ENCODE measurements at places on chromosomes 4 and X.
A peak's percentile ranks its signal among the peaks of the same experiment; 100 is the strongest.

- DNase-seq, result no peak
Measured at GRCh38 chr4:161573836-161574235, 590.0 kb downstream of the FSTL5 start.

GRCh38 chr4:146107587-146108240, 67.8 kb upstream of the LSM6 start:
- no peak for DNase-seq

DNA sequence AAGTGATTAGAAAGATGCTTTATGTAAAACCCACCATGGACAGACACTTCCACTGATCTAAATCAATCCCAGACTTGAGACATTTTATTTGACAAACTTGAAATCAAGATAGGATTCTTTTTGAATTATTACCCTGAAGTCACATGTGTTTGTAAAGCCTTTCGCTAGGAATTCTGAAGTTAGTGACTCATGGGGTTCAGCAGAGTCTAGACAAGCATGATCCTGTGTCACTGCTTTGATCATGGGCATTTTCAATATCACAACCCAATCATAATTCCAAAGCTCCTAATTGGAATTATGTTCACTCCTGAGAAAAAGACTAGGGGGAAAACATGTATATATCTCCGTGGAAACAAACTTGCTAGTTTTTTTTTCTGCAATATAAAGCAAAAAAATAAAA, 67.5 kb upstream of the BMP3 start:
- peak; percentile 14 for DNase-seq

- no peak for DNase-seq
Measured at GRCh38 chrX:53089224-53089842, 4.6 kb upstream of the KANTR start.

- no peak for DNase-seq
Measured at GRCh38 chr4:138978028-138978585, 37.5 kb upstream of the NOCT start.

DNA sequence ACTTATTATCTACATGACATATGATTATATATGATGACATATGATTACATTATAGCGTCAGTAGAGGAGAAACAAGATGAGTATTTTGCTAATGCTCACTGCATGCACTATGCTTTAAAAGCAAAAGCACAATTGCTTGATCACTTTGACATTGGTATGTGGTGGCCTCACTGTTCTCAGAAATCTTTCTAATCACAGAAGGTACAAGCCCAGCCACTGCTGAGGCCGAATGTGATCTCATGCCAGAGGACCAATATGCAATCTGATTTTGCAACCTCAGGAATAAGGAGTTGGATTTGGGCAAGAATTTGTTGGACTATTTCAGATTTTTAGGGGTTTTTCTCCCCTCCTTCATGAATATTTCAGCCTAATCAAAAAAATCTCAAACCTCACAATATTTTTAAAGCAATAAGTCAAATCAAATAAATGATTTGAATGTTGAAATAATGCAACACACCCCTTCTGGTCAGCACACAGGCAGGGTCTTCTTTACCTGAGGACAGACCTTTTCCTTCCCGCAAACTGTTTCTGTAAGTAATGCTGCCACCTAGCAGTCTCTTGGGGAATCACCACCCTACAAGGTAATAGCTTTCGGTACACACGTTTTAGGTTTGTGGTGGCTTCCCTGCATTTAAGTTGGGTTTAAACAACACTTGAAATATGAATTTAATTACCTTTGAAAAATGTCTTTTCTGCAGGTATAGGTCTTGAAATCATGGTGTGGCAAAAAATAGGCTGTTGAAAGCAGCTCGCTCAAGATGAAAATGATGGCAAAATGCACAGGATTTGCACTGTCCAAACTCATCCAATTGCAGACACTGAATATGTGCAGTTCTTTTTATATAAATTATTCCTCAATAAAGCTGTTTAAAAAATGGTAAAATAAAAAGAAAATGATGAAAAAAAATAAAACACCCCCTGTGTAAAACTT, 4.8 kb upstream of the CXCL13 start:
- DNase-seq, result peak; percentile 61

All from RWPE1 (cell line).